ENCODE measurements at places on chromosomes 3 and 15.

DNA sequence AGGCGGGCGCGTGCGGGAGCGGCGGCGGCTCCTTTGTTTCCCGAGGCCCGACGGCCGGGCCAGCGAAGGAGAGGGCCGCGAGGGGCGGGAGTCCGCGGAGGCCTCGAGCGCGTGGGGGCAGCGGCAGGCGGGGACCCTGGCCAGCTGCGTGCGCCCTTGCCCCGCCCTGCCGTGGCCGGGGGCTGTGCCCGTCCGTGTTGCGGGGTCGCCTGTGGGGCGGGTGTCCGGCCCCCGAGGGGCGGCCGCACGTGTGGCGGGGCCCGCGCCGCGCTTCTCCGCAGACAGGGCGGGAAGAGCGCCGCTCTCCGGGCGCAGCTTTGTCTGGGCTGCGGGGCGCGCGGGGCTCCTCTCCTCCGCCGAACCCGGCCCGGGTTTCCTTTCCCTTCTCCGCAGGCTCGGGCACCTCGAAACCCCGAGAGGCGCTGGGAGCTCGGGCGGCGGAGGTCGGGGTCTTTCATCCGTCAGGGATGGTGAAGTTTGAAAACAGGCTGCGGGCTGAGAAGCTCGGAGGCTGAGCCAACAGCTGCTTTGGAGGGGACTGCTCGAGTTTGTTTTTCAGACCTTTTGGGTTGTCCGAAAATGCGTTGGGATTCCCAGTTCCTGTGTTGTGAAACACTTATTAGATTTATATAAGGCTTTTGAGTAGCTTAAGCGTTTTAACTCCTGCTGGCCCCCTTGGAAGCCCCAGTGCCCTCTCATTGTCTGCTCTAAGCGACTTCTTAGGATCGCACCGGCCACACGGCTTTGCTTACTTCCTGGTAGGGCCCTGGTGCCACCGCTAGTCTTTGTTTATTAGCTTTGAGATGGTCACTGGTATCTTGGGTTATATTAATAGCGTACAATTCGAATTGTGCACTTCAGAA is 817 bp downstream of the USP3 start:
- no peak for DNase-seq

DNA sequence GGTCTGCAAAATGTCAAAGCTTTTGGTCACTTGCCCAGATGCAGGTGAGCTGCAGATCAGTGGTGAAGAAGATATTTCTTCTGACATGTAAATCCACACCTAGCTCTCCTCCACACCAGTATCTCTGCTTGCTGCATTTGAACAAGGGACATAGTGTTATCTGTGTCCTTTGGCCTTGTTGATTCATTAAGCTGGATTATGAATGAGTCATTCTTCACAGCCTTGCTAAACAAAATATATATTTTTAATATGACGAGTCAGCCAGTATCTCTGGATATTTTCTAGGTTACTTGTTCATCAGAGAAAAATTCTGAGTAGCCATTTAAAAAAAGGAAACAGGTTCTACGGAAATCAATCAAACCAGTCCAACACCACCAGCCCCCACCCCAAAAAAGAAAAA is 190.6 kb upstream of the ADAMTS9 start:
- no peak for DNase-seq

DNA sequence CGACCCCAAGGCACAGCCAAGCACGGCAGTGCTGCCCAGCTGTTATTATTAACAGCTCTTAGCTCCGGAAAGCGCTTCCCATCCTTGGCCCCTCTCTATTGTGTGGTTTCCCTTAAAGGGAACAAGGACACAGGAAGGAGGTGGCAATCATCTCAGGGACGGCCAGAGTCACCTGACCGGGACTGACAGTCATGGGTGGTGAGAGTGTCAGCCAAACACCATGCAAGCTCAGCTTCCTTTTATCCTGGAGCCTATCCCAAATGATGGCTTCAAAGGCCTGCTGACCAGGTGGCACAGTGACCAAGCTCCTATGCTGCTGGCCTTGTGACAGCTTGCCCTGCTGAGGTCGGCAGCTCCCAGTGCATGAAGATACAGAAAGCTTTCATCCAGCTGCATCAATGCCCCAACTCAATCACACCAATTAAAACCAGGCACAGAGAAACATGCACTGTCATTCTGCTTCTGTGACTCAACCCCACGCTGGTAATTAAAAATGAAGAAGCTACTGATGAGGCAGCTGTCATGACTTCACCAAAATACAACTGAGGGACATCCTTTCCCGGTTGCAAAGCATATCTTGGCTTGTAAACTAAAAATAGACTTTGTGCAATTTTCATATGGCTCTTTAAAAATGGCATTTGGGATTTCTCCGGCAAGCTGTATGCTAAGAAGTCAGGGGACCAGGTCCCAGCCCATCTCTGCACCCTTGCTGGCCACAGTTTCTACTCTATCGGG is 34.0 kb downstream of the PCSK6 start:
- no peak for DNase-seq

DNA sequence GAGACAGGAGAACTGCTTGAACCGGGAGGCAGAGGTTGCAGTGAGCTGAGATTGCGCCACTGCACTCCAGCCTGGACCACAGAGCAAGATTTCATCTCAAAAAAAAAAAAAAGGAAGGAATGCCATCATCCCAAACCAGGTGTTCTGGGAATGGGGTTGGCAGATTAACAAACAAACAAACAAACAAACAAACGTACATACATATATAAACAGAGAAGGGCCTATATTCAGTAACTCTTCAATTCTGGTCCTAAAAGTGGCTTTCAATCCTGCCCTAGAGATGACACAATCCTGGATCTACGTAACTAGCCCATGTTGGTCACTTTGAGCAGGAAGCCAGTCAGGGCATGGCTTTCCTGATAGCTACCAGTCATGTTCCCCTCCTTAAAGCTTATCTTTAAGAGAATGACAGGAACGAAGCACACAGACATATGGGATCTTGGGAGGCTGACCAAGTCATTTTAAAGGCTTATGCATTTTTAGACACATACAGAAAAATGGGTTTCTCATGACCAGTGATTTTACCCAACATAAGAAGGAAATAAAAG is 29.9 kb upstream of the RAB11A start:
- no peak for DNase-seq

- no peak for DNase-seq
Observed at GRCh38 chr3:33217866-33218445, 654 bp downstream of the SUSD5 start.

GRCh38 chr3:14558029-14558428 is 17.9 kb upstream of the GRIP2 start:
- DNase-seq, result no peak

DNA sequence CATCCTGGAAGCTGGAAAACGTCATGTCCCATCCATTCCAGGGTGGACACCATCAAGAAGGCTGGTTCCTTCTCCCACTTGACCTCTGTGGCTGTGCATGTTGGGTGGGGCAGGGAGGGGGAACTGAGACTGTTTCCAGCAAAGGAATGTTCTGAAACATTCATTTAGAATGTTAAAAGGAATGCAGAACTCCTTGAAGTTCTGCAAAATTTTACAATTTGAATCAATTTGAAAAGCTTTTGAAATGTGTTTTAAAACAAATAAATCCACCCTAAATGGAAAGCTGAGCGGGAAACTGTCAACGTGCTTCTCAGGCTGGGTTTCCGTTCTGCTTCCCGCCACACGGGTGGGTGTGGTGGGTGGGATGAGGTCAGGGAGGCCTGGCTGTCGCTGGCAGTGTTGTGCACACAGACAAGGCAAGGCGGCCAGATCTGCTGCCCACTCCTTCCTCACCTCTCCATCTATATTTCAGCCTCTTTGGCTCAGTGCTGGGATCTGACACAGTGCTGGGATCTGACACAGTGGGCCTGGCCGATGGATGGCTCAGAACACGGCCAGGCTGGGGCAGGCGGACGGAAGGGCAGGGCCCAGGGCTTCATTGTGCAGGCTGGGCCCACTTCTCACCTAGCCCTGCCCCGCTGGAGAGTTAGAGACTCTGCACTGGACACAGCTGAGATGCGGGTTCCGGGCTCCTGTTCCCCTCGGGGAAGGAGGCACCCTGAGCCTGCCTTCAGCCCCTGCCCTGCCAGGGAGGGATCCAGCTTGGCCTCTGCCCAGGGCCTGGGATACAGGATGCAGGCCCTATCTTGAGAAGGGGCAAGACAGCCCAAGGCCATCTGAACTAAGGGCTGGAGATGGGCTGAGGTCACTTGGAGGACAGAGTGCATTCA is 110.4 kb downstream of the TMEM266 start:
- no peak for DNase-seq

GRCh38 chr3:186054792-186055352 is 54.0 kb downstream of the ETV5 start:
- DNase-seq, result no peak

GRCh38 chr3:119205209-119205608 is 31.8 kb downstream of the UPK1B start:
- DNase-seq, result no peak
